ENCODE measurements at places on chromosomes 3 and 15.

DNA sequence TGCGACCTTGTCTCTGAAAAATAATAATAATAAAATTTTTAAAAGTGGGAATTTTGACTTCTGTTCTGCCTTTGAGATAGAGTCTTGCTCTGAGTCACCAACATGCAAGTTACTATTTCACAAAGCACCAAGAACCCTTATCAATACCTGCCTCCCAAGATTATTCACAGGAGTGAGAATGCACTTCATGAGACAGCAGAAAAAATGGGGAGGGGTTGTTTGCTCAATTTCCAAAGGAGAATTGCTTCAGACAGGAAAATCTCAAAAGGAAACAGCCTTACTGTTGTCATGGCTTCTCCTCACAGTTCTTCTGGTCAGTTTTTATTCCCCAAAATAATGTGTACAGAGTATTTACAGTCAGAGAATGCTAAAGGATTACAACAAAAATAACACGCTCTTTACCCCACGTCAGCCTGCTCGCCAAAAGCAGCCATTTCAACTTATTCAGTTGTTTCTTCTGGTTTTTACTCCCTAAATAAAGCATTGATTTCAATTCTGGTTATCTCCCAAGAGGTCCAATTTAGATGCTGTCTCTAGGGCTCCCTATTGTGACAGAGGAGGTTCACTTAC is 89.0 kb downstream of the PPCDC start:
- DNase-seq, result no peak

GRCh38 chr3:103167850-103168249 is 733.0 kb downstream of the ZPLD1 start:
- no peak for DNase-seq

GRCh38 chr3:121748680-121749275 is 763 bp downstream of the GOLGB1 start:
- DNase-seq, result no peak

DNA sequence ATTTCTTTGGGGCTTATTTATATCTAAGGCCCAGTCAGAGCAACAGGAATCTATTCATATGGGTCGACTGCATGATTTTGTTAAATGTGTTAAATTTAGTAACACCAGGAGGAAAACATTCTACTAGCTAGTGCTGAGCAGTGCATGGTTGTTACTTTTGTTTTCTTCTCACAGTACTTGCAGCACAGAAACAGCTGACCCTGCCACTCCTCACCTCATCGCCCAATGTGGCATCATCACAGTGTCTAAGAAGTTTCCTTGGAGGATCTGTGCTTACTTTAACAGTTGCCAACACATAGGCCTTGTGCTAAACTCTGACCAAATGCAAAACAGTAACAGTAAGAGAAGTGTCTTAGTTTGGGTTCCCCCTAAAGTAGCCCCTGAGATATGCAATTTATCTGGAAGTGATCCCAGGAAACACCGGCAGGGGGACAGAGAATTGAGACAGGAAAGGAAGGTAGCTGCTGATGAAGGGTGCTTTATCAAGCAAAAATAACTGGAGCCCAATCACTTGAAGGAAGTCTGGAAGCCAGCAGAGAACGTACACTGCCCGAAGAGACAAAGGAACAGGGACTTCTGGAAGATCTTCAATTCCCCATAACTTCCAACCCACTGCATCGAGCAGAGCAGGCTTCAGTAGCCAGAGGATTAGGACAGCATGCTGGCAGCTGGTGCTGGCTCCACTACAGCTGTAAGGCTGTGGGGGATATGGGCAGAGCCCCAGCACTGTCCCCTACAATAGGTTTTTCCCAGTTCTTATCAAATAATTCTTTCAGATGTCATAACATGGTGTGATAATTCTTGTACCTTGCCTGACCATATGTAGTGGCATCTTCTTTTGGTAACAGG is 36.0 kb upstream of the ULK4 start:
- no peak for DNase-seq

DNA sequence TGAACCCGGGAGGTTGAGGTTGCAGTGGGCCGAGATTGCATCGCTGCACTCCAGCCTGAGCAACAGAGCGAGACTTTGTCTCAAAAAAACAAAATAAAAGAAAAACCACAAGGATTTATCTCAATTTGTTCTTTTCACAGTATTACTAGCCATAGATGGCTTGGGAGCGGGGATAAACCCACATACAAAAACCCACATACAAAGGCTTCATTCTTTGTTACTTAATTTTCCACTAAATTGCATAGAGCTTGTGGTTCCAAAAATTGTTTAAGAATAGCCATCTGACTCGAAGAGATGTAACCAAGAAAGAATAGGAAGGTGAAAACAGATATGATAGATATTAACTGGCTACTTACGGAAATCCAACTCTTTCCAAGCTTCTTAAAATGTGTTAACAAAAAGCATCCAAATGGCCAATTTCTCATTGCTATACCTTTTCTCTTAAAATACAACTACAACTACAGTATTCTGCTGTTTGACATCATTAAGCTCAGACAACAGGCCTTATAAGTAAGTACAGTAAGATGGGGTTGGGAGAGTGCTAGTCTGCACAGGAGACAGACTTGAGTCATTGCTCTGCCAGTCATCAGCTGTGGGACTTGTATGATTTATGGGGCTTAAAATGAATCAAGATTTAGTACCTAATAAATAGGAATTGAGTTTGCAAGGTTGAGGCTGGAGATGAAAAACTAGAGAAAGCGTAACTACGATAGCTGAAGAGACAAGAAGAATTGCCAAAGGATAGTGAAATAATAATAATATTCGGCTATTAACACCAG is 96.6 kb upstream of the PLXND1 start:
- DNase-seq, result no peak

- DNase-seq, result no peak
These were observed 51.4 kb downstream of the SSUH2 start for GRCh38 chr3:8593021-8593827.

DNA sequence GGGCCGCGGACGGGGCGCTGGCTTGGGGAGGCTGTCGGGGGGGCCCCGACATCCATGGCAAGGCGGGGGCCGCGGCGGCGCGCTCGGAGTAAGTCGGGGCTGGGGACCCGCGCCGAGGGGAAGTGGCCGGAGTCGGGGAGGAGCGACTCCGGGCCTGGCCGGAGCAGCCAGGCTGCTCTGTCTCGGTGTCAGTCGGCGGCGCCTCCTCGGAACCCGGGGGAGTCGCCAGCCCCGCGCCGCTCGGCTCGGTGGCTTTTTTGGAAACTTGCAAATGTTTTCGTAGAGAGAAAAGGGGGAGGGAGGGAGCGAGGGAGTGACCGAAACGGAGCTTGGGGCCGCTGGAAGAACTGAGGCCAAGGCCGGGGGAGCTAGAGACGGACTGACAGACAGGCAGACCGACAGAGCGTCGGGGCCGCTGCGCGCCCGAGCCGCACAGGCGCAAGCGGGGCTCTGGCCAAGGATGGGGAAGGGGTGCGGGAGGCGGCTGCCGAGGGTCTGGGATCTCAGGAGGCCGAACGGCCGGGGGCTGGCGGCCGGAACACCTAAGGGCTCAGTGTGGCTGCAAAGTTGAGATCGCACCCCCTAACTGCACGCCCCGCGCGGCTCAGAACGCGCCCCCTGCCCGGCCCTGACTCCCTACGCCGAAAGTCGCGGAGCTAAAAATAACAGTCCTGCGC is 5.0 kb downstream of the PTH1R start:
- no peak for DNase-seq

- DNase-seq, result no peak
These were observed 223.6 kb upstream of the PDZRN3 start for GRCh38 chr3:73848173-73848906.

DNA sequence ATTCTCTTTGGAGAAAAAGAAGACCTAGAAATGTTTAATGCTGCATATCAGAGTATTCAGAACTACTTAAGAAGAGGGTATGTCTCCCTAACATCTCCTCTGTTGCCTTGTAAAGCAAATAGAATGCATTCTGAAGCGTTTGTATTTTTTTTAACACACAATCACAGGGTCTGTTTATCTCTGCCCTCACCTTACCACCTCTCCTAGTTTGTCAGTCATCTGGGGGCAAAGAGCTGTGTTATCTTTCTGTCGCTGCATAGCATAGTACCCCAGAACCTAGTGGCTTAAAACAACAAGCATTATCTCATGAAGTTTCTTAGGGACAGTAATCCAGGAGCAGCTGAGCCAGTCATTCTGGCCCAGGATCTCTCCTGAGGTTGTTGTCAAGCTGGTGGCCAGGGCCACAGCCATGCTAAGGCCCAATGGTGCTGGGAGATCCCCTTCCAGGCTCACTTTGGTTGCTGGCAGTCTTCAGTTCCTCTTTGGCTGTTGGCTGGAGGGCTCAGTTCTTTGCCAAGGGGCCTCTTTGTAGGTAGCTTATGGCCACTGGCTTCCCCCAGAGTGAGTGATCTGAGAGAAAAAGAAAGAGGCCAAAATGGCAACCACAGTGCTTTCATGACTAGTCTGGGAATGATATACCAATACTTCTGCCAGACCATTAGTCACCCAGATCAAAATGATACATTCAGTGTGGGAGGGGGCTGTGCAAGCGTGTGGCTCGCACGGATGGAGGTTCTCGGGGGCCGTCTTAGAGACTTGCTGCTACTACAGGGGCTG is 17.8 kb downstream of the EDEM1 start:
- DNase-seq, result no peak

DNA sequence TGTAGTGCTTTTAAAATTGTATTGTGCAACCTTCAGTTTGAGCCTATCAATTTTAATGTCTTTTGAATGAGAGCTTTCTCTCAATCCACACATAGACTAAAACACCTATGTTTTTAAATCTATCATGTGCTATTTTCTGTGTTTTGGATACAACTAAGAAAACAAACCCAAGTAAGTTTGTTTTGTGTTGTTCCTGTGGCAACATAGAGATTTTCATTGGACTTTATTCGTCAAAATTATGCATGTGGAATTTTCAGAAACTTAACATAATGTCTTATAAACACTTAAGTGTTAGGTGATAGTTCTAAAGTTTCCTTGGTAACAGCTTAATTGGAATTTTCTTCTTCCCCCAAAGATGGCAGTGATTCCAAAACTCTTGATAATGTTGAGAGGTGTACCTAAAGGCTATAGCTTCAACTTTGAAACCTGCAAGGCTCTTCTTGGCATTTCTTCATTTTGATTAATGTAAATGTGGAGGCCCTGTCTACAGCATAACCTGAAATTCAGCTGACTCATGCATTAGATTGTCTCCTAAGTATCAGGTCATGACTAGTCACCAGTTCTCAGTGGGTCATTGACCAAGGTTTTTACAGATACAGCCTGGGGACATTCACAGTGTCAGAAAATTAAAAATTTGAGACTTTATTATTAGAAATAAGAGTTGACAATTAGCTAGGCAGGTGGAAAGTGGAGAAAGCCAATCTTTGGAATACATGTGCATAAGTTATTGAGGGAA is 44.4 kb downstream of the COL6A5 start:
- DNase-seq, result no peak

DNA sequence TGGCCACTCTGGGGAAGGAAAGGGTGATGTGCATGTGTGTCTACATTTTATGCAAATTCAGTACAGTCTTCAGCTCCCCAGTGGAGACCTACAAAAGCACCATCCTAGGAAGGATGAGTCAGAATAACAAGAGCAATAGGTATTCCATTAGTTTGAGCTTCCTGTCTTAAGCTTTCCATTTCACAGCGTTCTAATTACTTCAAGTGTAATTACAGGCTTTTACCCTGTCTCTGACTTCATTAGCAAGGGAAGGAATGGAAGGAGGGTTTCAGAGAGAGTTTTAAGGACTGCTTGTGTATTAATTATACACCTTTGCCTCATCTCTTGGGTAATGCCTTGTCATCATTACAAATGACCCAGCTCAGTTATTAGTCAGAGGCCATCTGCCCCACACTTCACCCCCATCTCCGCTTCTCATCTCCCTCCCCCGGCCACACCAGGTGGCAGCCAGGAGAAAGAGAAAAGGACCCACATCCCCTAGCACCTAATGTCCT is 202.8 kb upstream of the MRPL3 start:
- no peak for DNase-seq

DNA sequence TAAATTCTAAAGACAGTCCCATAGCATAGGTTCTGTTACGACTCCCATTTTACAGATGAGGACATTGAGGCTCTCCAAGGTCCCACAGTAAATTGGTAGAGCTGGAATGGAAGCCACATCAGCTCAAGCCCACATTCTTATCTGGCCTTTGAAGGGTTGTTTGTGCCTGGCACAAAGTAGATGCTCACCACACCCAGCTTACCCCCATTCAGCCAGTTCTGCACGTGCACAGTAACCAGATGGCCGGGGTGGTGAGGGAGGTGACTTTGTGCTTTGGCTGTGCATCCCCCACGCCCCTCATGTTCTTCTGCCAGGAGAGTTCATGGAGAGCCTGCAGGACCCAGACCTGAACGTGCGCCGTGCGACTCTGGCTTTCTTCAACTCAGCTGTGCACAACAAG is 16.2 kb downstream of the RPL32 start:
- DNase-seq, result no peak

DNA sequence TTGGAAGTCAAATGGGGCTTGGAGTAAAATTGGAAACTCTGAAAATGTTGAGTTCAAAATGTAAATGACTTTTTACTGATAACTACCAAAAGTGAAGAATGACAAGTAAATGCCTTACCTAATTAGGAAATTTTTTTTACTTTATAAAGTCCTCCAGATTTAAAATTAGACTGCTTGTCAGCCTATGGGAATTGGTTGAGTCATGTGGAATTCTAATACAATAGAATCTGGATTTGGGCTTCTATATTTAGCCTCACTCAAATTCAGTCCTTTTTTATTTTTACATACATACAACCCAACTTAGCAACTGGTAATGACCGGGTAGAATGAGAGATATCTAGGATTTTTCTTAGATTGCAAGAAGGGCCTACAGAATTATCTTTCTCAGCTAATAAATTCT is 158.9 kb upstream of the CADPS start:
- no peak for DNase-seq

- DNase-seq, result no peak
These were observed 56.9 kb upstream of the DPH6 start for GRCh38 chr15:35602836-35603235.

GRCh38 chr3:13080591-13080990 is 7.4 kb upstream of the IQSEC1 start:
- DNase-seq, result no peak

GRCh38 chr15:63299943-63300575 is 22.7 kb downstream of the APH1B start:
- no peak for DNase-seq

DNA sequence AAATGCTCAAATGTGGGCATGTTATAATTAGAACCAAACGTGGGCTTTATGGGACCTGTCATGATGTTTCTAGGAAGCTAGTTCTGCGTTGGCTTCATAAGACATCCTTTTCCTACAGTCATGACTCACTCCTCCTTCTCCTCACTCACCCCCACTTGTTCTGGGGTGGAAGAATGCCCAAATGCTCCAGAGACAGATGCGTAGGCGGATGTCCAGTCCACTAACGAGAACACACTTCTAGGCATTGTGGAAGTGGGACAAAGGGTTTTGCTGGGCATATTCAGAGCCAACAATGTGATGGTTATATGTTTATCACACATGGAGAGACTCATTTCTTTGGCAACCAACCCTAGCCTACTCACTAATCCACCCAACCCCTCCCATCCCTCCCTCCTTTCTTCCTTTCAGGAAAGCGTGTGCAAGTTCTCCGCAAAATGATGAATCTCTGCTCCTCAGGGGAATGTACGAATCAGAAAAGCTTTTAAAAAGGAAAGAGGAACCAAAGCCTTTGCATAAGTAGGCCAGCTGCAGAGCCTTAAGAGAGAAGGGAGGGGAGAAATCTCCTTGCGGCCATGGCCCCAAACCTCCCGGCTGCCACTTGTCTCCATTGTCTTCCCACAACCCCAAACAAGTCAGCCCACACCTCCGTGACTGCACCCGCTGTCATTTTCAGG is 123.0 kb upstream of the SPRED1 start:
- DNase-seq, result no peak

Data from stimulated activated CD8-positive, alpha-beta memory T cell treated with anti-CD3 and anti-CD28 coated beads, Interleukin-4, amount 100 ng/mL, for 4 hours (primary cell).